Adipose tissue (tissue), 3 donors: ENCODE measurements at places on chromosomes 6 and 20. TPM values are rescaled to one million over a fixed set of nuclear protein-coding genes. Genes with fewer than 3 reads are reported as not detected.

Gene SNX21
- 48.6 TPM for polyA plus RNA-seq

Gene NRSN1
- not detected for polyA plus RNA-seq

Gene PDYN
- not detected for polyA plus RNA-seq

Gene TOMM34
- 10.0 TPM for polyA plus RNA-seq

Gene SLC13A3
- polyA plus RNA-seq: 2.2 TPM
